ENCODE measurements at places on chromosomes 13 and 19. TPM values are rescaled to one million over a fixed set of nuclear protein-coding genes. Genes with fewer than 3 reads are reported as not detected.

DNA sequence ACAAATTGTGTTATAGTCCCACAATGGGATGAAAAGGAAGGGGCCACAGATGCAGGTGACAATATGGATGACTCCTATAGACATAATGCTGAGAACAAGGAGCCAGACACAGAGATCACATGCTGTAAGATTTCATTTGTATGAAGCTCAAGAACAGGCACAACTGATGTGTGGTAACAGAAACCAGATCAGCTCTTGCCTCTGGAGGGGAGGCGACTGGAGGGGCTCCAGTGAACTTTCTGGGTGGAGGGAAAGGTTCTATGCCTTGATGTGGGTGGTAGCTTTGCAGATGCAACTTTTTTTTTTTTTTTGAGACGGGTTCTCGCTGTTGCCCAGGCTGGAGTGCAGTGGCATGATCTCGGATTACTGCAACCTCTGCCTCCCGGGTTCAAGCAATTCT is 6.0 kb upstream of the RABAC1 start:
- no peak for DNase-seq

Gene HSD17B14
- 1.2 TPM for total RNA-seq

DNA sequence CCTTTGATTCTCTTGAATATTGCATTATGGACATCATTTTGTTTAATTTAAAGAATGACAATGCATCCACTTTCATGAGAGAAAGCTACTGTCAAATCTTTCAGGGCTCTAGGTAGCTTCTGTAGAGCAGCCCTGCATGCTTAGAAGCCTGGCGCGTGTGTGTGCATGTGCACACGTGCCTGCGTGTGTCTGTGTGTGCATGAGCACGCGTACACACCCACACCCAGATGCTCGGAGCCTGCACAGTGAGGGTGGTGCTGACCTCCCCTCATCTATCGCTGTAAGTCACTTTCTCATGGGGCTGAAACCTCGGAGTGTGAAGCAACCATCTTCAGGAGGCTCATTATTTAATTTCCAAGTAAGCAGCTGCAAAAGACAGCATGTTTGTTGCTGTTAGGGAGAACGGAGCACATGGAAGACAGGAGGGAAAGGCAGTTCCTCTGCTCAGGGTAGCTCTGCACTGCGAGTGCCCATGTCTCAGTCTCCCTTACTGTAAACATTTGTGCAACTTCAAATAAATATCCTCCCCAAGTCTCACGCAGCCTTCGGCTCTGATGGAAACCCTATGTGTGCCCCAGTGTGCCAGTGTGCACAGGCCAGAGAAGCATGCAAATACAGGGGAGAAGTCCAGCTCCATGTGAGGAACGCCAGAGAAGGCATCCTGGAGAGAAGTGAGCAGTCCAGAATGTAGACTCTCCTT is 22.8 kb downstream of the TSHZ3 start:
- DNase-seq = no peak

- peak; percentile 92 for DNase-seq
Measured at GRCh38 chr19:12092065-12092867, 27.7 kb downstream of the ZNF844 start.

Gene SOX1
- total RNA-seq = not detected

Gene CEACAM16
- not detected for total RNA-seq

Gene CBARP
- total RNA-seq = 1.2 TPM

Gene LGALS4
- 0.47 TPM for total RNA-seq

DNA sequence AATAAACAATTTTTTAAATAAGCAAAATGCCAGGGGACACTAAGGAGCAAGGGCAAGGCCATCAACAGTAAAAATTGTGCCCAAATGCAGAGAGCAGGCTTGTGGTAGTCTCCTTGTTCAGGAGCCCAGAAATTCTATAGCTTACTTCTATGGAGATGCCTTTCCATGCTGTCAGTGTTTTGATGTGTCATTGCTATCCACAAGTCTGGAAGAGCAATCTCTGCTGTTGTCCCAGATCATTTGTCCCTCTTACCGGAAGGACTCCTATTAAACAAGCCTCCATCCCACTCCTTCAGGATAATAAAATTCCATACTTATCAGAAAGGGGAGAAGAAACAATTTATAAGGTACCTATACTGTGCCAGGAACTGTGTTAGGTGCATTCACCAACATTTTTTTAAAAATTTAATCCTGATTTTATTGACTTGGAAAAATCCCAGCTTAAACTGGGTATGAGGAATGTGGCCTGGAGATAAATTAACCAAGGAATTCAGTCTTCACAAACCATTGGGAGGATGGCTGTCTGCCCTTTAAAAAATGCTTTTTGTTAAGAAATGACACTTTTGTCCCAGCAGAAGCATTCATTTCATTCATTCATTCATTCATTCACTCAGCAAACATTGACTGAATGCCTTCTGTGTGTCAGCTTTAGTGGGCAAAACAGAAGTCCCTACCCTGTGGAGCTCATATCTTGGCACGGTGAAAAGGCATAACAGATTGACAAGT is 26.8 kb upstream of the CYSLTR2 start:
- no peak for DNase-seq

Measured in left ventricle myocardium superior (tissue), 1 donor.